Activated CD4-positive, alpha-beta T cell treated with anti-CD3 and anti-CD28 coated beads for 4 hours (primary cell): ENCODE measurements at places on chromosomes 5 and 9.

DNA sequence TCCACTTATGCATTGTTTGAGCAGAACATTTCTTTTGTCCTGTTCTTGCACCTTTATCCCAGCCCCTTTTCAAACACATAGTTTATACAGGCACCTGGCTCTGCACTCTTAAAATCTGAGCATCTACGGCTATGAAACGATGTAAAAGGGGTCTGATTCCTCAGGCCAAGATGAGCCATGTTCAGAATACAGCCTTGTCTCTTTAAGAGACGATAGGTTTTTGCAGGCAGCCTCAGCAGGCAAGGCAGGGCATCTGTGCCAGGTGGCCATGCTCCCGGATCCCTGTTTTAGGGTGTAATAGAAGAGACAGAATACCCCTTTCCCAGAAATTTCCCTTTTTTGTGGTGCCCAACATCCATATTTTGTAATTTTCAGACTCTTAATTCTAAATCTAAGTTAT is 89.1 kb upstream of the NFIB start:
- no peak for DNase-seq

GRCh38 chr5:14036514-14036913 is 92.0 kb upstream of the DNAH5 start:
- no peak for DNase-seq

DNA sequence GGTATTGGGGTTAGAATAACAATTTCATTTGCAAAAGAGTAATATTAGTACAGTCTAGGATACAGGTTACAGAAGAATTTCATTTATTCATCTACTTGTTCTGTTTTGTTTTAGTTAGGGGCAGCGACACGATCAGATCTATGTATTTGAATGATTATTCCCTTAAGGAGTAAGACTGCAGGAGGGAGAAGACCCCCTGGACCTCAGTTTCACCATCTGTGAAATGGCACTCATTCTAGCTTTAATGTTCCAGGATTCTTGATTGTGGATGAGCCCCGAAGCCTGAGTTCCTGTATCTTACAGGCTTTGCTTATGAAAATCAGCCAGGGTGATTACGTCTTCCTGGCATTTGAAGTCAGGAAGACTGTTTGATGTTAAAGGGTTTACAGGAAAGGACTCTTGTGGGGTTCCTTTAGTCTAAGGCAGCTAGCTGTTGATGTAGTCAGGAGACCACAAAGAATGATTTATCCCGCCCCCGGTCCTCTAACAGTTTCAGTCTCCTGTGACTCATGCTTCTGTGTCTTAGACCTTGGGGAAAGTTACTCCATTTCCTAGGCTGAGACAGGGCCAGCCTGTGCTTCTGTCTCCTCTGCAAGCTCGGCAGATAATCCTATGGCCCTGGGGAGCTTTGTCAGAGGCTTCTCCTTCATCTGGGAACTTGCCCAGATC is 11.5 kb downstream of the SMIM3 start:
- peak; percentile 79 for DNase-seq

GRCh38 chr9:97591535-97591934 is 41.6 kb downstream of the TSTD2 start:
- DNase-seq: no peak

DNA sequence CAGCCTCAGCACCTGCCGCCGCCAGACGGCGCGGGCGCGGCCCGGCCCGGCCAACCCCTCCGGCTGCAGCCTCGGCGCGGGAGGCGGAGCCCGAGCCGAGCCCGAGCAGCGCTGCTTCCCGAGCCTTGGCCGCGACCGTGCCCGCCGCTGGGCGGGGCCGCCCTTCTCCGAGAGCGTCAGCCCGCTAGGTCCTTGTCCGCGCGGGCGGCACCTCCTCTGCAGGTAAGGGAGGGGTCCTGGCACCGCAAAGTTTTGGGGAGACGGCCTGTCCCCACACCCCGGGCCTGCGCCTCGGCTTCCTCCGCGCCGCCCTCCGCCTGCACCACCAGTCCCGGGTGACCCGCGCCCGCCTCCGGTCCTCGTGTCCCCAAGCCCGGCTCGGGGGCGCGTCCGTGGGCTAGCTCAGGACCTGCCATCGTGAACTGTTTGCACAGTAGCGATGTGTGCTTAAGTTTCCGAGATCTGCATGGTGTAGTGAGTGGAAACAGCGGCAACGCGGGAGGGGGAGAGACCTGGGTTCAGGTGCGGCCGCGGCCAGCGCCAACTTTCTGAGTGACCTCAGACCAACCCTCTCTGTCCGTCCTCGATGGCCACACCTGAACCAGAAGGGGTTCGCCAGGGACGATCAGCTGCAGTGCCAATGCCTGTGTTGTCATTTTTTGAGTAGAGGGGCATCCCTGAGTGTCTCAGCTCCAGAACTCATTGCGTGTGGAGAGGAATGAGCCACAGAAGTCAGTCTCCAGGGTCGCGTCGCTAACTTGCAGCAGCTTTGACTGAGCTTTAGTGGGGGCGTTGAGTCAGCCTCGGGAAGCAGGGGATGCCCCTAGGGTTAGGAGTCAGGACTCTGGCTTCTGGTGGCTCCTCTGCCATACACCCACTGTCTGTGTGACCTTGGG is at the start of gene FRMPD1:
TSS of gene FRMPD1 (plus strand) at position 82 of the 896 bp plus-strand sequence. CDS start 41,688 bp downstream, outside the sequence.
- DNase-seq: peak; percentile 36

- no peak for DNase-seq
These were observed 135.5 kb upstream of the CPEB4 start for GRCh38 chr5:173752653-173753052.

DNA sequence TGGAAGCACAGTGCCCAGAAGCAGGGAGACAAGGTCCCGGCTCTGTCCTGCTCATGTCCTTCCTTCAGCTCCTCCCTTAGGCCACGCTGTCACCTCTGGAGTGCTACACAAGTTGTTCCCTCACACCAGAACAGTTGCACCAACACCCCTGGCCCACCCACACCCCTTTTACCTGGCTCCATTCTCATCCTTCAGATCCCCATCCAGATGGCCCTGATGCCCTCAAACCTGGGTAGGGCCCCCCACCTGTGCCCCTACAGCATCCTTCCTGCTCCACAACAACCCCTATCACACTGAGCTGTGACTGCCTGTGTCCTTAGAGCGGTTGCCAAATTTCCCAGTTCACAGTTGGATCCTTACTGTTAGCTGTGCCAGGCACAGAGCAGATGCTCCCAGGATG is 29.2 kb downstream of the ANKS6 start:
- DNase-seq: no peak

GRCh38 chr9:16864649-16865434 is 5.6 kb downstream of the BNC2 start:
- no peak for DNase-seq

GRCh38 chr5:135248801-135249231 is 150.2 kb downstream of the MACROH2A1 start:
- DNase-seq: no peak

- DNase-seq: no peak
These were observed 36.3 kb upstream of the KCNN2 start for GRCh38 chr5:114325541-114325940.

- DNase-seq: no peak
These were observed 2.8 kb downstream of the LMX1B start for GRCh38 chr9:126616521-126616976.

GRCh38 chr5:136776022-136776927 is 410.9 kb upstream of the TRPC7 start:
- DNase-seq: no peak

DNA sequence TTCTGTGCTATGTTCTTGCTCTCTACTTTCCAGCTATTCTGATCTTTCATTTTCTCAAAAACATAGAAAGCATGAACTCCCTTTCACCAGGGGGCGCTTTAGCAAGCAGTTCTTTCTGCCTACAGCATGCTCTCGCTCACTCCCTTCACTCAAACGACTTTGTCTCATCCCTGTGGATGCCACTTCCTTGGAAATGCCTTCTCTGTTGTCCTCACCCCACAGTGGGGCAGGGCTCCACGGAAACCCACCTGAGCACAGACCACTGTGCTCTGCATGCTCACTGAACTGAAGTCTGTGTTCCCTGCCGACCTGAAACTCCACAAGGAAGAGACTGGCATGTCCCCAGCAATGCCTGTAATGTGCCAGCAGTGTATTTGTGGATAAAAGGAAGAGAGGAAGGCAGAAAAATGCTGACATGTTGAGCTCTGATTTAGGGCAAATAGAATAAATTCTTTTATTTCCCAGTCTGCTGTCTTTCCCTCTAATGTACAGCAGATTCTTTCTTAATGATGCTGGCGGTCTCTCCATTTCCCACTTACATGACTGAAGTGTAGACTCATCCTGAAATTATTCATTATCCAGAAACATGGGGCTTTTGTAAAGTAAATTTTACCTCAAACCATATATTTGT is 4.9 kb upstream of the ROR2 start:
- DNase-seq: no peak

DNA sequence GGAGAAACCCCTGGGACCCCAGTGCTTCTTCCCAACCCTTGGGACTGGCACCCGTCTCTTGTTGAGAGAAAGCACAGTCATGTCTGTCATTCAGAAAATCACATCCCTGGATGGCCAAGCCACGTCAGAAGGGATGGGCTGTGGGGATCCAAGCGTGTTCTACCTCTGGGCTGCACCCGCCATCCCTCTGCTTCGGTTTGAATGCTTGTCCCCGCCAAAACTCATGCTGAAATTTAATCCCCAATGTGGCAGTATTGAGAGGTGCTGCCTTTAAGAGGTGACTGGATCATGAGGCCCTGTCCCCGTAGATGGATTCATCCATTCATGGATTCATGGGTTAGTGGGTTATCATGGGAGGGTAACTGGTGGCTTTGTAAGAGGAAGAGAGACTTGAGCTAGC is 27.0 kb downstream of the CEL start:
- DNase-seq: no peak

DNA sequence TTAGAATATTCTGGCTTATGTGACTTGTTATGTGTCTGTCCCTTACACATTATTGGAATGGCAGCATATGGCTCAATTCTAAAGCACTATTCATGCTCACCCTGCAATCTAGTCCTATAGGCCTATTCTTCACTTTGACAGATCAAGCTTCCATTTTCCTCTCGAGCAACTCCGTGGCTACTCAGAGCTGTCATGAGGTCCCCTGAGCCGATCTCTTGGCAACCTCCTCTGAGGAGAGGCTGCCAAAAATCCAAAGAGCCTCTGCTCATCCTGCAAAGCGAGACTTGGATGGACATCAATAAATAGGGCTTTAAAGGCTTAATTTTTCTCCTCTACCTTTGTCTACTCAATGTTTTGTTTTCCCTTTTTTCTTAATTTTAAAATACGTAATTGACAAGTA is 163.8 kb downstream of the GABRB2 start:
- no peak for DNase-seq

- no peak for DNase-seq
These were observed 153.6 kb downstream of the GNAQ start for GRCh38 chr9:77877976-77878375.

DNA sequence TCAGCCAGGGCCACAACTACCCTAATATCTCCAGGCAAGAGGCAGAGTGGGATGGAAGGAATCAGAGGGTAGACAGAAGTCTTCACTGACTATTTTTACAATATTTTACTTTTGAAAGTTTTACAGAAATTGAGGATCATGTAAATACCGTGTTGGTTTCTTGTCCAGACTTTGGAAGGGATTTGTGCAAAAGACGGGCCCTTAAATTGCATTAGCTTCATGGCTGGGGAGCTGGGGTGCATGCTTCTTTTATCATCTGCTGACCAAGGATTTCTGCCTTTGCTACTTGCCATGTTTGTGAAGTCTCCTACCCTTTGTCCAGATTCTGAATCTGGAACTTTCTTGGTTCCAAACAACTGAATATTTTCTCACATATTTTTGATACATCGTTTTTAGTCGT is 107.7 kb upstream of the GRIN3A start:
- DNase-seq: no peak

GRCh38 chr9:87678650-87679355 is 47.1 kb upstream of the CTSL start:
- DNase-seq: peak; percentile 31
